ENCODE measurements at places on chromosomes 2 and 18.

DNA sequence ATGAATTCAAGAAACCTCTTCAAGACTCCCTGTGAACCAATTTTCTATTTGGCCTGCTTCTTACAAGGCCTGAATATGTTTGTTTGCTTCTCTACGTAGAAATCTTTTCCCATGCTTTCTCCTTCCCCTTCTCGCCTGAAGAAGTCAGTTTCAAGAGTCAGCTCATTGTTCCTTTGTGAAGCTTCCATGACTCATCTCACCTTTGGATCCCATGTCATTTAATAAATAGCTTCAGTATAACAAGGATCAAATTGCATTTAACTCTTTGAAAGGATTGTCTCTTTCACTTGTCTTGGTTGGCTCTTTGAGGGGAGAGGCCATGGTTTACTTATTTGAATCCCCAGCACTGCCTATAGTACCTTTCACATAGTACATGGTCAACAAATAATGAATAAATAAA lies 28.4 kb downstream of the CPS1 start:
- DNase-seq = no peak

GRCh38 chr2:2152451-2152850 lies 178.6 kb downstream of the MYT1L start:
- no peak for DNase-seq

DNA sequence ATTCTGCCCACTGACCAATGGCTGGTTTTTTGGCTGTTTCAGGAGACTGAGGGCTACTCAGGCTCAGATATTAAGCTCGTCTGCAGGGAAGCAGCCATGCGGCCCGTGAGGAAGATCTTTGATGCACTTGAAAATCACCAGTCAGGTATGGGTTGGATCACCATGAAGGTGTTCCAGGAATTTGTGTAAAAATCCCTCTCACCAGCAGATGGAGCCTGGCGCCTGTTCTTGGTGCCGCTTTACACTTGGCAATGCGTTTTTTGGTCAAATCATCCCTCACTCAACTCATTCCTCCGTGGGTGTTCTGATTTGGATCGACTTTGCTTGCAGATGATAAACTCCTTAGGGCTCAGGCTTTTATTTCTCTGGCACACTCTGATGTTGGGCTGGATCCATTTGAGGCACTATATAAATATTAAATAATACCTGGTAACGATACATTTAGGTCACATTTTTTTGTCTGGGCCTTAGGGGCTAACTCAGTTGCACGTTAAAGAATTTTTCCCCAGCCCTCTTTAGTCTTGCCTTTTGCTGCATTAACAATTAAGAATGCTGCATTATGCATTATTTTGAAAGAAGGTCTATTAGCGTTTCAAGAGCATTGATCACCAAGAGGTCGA lies 50.0 kb downstream of the HDHD2 start:
- peak; percentile 74 for DNase-seq

GRCh38 chr18:49582579-49582978 lies 20.7 kb downstream of the LIPG start:
- DNase-seq = no peak

- no peak for DNase-seq
Measured at GRCh38 chr2:85888020-85888683, 638 bp downstream of the ST3GAL5 start.

- DNase-seq = peak; percentile 14
Measured at GRCh38 chr2:32358111-32358482, 1.3 kb downstream of the BIRC6 start.

GRCh38 chr18:56333839-56334238 lies 304.6 kb downstream of the TXNL1 start:
- DNase-seq = no peak

GRCh38 chr2:46325182-46325928 lies 28.1 kb downstream of the EPAS1 start:
- no peak for DNase-seq

DNA sequence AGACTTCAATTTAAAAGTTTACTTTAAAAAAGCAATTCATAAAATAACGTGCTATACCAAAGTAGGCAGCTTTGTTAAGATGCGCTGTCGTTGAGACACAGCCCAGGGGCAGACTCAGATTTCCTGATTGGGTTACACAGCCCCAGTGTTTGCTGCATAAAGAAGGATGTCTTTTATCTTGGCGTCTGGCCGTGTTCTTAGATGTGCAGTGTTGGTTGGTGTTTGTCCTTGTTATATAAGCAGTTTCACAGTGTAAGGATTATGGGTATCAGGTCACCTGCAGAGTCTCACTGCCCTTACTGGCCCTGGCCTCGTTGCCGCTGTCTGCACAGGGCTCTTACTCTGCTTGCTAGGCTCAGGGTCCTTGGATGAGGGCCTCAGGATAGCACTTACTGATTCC lies 108.5 kb downstream of the WDSUB1 start:
- DNase-seq = no peak

- peak; percentile 87 for DNase-seq
Measured at GRCh38 chr2:8534729-8535468, 147.0 kb upstream of the ID2 start.

DNA sequence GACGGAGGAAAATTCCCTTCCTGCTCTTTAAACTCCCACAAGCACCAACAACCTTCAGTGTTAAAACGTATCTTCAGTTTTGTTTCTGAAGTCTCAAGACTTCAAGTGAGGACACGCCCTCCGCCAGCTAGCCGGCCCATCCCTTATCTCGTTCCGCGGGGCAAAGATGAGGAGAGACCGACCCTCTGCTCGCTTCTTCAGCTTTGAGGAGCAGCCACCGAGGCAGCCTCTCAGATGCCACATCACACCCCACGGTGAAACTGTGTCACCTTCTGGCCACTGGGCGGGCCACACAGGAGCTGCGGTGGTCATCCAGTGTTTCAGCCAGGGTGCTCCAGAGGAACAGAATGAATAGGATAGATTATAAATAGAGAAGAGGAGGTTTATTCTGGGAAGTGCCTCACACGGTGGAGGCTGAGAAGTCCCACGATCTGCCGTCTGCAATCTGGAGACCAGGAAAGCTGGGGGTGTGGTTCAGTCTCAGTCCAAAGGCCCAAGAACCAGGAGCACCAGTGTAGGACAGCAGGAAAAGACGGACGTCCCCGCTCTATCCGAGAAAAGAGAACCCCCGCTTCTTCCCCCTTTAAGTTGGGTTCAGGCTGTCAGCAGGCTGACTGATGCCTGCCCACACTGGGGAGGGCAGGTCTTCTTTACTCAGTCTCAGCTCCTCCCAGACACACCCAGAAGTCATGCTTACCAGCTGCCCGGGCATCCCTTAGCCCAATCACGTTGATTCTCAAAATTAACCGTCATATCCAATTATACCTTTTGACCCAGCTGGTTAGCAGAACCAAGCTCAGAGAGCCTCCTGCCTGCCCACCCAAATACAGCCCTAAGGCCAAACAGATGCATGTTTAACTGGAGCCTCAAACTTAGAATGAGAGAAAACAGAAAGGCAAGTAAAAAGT lies 399.7 kb upstream of the ID2 start:
- no peak for DNase-seq

- peak; percentile 39 for DNase-seq
Measured at GRCh38 chr2:172449911-172450550, 22.6 kb downstream of the ITGA6 start.

DNA sequence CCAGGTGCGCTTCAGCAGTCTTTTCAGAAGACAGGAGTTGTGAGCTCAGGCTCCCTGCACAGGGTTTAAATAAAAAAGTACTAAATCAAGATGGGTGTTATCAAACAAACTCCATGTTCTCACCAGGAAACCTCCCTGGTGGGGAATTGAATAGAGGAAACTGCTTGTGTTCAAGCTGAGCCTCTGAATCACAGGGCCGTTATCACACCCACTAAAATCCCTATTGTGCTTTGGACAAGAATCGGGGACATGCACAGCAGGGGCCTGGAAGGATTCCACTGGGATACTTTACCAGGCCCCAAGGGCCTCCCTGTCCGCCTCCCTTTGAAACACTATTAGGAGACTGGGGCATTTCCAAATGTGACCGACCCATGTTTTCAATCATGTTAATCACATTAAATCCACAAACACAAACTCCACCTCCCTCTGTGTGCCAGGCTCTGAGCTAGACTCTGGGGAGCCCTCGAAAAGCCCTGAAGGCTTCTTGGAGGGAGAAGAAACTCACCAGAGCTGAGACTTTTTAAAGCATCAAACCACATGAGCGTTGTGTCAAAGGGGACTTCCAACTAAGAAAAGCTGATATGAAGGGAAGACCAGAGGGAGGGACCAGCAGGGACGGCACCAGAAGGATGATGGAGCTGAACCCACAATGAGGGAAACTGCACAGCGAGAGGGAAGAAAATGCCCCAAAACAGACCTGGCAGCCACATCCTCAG lies 458.7 kb upstream of the ID2 start:
- DNase-seq = no peak

GRCh38 chr18:53324353-53324752 lies 900.1 kb downstream of the MBD2 start:
- no peak for DNase-seq

- DNase-seq = no peak
Measured at GRCh38 chr2:232871835-232872736, 2.0 kb downstream of the SNORC start.

DNA sequence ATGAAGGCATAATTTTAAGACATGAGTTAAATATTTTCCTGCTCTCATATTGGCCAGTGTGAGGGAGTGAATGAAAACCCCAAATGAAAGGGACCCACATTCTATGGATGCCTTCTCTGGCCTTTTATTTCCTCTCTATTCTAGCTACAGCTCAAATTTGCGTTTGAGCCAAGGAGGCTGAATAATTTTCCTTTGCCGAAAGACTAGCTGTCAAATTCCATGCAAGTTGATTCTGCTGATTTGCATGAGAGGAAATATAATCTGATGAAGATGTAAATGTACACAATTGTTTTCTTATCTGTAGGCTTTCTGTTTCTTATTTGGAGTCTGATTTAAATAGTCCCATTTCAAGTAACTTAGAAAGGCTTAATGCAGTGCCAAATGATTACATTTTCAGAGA lies 438.4 kb upstream of the SPRED2 start:
- no peak for DNase-seq

GRCh38 chr2:191693166-191693565 lies 15.2 kb downstream of the NABP1 start:
- DNase-seq = no peak

GRCh38 chr2:68411397-68412126 lies 46.5 kb downstream of the PLEK start:
- no peak for DNase-seq

DNA sequence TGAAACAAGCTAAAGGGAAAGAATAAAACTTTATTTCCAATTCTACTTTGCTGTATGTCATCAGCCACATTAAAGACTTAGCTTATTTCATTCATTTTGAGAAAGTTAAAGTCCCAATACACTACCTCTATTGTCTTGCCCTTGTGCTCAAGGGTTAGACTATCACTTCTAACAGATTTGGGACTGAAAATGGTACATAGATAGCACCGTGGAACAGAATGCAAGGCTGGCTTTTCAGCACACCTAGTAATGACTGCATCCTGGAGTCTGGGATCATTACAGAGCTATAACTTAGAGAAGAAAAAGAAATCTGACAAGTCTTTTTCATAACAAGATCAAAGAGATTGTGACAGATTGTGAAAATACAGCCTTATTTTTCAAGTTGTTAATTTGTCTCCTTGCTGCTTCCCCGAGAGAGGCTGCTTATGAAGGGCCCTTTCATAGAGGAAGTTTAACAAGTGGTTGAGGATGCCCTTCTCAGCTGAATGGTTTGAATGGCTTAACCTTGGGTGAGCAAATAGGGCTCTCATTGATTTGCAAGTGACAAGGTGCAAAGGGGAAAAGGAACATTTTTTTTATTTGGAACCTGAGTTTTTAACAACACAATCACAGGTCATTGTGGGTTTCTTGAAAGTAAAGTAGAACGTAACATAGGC lies 371.8 kb downstream of the EPHA4 start:
- no peak for DNase-seq

GRCh38 chr18:31538837-31539236 lies 40.9 kb downstream of the DSG2 start:
- no peak for DNase-seq

DNA sequence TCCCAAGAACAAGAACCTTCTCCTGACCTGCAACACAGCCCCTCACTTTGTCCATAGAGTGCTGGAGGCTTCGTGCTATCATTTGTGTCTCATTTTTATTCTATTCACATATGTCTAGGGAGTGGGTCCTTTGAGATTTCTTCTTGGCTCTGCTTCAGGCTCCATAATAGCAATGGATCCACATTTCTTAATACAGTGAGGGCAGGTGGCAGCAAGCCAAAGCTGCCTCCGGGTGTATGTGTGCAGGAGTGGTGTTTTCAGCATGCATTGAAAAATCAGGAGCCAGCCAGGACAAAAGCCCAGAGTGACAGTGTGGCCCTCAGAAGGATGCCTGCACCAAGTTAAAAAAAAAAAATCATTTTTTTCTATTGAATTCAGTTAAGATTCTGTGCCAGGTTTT lies 115.1 kb upstream of the PELI1 start:
- no peak for DNase-seq

GRCh38 chr2:40316620-40317019 lies 135.3 kb downstream of the SLC8A1 start:
- DNase-seq = no peak

DNA sequence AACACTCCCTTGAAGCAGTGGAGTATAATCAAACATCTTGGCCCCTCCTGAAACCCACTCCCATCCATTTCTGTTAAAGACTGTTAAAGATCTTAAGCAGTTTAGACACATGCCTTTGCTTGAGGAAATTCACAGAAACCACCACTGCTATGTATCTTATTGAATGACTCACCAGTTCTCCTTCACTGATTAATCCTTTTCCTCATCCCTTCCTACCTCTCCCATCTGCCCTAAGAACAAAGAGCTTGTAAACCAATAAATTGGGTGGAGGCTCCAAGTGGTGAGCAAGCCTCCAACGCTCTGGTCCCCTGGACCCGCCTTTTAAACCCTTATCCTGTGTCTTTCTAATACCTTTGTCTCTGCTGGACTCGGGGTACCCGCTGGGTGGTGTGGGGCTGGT lies 746.1 kb downstream of the LRP1B start:
- DNase-seq = no peak

- peak; percentile 15 for DNase-seq
Measured at GRCh38 chr2:132632000-132632649, 37.9 kb downstream of the LYPD1 start.

DNA sequence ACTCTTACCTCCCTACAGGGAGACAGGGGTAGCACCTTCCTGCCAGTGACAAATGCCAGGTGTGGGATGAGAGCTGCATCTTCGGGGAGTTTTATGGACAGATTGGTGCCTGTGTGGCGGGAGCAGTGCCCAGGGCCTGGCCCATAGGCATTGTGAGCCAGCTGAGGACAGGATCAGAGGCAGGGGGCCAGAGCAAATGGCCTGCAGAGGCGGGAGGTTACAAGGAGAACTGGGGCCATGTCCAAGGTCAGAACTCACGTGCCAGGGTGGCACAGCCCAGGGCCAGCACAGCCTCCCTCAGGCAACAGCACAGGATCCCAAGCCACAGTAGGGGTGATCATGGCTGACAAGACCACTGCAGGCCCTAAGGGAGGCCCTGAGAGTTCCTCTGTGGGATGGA lies 40.2 kb upstream of the MCFD2 start:
- DNase-seq = no peak

DNA sequence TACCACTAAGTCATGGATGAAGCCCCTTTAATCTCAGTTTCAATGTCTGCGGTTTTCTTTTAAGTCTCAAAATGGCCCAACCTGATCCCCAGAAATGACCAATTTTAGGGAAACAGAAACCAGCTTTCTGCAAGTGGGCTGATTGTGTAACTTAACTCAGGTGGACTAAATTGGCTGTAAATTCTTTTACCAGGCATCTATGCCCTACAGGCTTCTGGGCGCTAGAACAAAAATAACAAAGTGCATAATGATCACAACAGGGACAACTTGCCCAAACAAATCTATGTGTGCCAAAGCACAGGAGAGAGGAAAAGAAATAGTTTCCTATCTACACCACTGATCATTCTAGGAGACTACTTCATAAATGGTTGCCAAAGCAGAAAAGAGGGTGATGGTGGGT lies 112.3 kb upstream of the SETBP1 start:
- DNase-seq = no peak

Data from GM03348 (cell line).